ENCODE measurements at places on chromosomes 4 and X.

- DNase-seq: no peak
These were observed 393 bp downstream of the GTPBP6 start for GRCh38 chrX:318068-318738.

GRCh38 chrX:130695931-130696330 is 207.1 kb downstream of the ENOX2 start:
- no peak for DNase-seq

GRCh38 chrX:153572601-153573000 is 26.3 kb downstream of the CCNQ start:
- no peak for DNase-seq

GRCh38 chrX:115591856-115592842 is 31.2 kb downstream of the PLS3 start:
- no peak for DNase-seq

- no peak for DNase-seq
These were observed 53.8 kb downstream of the RAP1GDS1 start for GRCh38 chr4:98314791-98315565.

DNA sequence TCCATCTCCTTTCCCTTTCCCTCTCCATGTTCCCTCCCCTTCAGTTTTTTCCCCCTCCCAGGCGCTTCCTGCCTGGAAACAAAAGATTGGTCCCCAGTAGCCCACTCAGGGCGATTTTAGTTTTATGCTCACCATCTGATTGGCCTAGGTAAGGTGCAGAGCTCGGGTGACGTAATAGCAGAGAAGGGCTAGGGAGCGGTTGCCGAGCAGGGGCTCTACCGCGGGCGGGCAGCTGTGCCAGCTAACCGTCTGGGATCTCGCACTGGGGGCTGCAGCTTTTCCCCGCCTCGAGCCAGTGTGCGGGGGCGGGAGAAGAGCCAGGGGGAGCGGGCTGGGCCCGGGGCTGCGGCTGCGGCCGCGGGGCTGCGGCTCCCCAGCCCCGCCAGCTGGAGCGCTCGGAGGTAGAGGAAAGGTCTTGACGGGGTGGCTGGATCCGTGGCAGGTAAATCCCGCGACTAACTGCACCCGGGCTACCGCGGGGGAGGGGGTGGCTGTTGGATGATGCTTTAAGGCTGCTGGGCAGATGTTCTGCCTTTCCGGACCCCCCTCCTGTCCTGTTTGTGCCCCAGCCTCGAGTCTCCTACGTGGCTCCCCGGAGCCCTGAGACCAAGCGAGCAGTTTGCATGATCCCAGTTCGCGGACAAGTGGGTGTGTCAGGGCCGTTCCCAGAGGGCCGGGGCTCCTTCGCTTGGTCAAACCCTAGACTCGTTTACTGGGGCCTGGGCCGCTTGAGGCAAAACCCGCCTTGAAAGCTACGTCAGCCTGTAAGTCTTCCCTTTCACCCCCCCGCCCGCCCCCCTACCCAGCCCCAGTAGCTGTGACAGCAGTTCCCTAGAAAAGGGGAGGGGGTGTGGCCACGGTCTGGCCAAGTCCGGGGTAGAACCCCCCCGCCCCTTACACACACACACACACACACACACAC is at the start of gene PAK3:
TSS of gene PAK3 (plus strand) at position 218 of the 922 bp plus-strand sequence. CDS start 26,913 bp downstream, outside the sequence.
- DNase-seq: peak; percentile 7

DNA sequence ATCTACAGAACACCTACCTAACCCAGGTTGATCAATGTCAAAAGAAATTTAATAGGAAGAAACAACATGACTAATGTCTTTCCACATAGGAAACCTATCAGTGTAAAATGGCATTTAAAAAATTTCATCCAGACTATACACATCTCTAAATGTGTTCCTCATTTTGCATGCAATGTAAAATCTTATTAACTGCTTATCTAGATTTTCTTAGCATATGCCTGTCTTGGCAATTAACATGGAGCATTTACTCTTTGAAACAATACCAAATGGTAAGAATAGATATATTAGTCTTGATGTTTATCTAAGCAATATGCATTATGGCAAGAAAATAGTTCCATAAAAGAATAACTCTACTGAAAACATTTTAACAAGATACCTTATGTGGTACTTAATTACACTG is 199.8 kb downstream of the TRAM1L1 start:
- no peak for DNase-seq

DNA sequence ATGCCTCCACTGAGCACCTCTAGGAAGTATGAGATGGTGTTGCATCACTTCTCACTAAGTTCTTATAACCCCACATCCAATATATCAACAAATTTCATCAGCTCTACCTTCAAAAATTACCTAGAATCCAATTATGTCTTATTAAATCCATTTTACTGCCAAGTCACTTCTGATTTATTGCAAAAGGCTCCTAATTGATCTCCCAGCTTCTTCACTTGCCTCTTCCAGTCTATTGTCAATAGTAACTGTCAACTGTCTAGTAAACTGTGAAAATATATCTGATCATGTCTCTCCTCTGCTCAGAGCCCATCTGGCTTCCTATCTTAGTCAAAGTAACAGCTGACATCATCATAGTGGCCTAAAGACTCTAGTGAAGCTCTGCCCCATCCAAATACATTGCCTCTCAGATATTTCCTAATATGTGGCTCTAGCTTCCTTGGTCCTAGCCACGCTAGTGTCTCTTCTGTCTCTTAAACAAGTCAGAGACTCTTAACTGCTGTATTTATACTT is 414.5 kb upstream of the ATOH1 start:
- DNase-seq: no peak

DNA sequence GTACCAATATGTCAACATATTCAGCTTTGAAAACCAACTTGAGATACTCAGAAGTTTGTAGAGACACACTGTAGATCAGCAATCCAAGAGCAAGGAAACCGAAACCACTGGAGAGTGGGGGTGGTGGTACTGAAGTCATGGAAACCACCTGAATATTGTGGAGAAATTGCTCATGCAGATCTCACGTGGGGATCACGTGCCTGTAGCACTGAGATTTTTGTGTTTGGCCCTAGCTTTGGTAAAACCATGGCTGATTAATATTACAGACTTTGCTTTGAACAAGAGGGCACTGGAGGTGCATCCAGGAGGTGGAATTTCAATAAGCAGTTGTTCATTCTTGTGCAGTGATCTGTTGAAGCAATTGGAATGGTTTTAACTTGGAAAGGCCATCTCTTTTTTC is 47.2 kb downstream of the GBA3 start:
- no peak for DNase-seq

DNA sequence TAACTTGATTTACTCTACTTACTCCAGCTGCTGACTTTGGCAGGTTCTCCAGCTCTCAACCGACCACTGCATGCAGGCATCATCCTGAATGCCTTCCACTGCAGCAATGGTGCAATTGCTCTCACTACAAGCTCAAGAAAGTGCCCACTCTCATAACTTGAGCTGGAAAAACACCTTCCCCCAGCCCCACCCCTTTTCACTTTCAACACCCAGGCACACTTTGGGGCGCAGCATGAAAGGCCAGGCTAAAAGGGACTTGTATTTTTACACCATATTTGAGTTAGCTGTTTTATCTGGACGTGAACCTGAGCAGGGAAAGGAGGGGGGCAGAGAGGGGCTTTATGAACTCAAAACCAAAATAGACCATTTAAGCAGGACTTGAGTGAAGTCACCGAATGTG is 274.5 kb downstream of the RAB28 start:
- DNase-seq: no peak

DNA sequence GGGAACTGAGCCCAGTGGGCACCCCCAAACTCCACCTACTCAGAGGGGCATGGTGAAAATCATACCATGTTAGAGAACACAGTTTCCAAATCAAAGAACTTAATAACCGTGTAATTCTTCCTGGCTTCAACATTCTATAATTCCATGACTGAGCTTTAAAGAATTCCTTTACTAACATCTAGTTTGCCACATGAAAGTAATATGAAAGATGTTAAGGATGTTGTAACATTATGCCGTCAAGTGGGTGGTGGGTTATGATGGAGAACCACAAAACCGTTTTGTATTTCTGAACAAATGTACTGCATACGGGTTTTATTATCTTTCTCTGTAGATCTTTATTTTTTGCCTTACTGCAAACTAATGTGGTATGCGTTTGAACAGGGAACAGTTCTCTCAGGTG is 549.0 kb upstream of the MAGEB2 start:
- no peak for DNase-seq

DNA sequence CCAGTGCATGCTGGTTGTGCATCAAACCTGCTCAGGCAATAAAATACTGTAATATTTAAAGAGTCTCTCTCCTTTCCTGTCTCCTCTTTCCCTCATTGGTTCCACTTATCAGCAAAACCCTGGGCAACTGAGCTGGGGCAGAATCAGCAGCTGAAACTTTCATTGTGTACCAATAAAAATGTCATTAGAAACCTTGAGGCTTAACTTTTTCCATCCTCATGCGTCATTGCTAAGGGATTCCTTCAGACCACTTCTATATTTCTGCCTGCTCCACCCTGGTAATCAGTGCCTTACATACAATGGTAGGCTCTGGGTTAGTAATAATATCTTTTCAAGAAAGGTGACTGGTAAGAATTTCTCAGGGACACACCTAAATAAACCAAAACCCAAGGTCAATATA is 880.3 kb downstream of the RPA4 start:
- no peak for DNase-seq

GRCh38 chr4:86036736-86037135 is 323.1 kb downstream of the MAPK10 start:
- DNase-seq: no peak

DNA sequence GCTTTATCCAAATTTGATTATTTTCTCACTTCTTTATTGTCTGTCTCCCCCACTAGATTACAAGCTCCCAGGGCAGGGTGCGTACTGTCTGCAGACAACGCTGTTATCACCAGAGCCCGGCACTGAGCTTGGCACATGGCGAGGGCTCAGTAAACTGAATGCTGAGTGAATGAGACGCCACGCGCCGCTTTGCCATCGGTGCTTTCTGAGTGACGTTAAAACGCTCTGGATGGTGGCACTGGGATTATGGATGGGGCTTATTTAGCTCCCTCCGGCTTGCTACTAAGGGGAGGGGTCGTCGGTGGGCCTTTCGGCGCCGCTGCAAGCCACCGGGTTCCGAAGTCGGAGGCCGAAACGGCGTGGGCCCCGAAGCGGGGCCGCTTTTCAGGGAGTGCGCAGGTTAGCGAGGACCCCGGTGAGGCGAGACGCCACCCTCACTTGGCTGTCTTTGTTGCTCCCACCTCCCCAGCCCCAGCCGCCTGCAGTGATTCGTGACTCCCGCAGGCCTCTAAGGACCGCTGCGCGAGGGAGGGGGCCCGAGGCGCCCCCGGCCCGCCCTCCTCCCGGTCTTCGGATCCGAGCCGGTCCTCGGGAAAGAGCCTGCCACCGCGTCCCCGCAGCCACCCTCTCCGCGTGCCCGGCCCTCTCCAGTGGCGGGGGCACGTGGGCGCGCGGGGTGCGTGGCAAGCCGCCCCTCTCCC is 569 bp upstream of the FHL1 start:
- DNase-seq: peak; percentile 59

DNA sequence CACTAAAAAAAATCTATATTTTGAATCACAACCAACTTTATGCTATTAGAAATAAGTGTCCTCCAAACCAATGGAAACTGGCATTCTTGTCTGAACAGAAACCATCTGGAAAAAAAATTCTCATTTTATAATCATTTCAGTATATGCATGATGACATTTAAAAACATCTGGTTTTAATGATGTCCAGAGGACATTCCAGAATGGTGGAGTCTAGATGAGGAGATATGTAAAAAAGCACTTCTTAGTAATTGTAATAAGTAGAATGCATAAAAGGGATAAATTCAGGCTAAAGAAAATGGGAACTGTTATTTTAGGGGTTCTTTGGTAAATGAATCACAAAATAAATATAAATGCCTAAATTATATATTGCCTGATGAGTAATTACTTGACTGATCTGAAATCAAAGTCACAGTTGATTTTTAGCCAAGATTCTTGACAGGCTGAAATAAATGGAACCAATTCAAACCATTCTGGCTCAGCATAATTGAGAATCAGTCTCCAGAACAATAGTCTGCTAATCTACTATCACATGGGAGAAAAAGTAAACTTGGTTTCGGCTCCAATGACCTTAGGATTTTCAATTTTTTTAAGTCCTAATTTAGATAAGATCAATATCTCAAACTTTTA is 636.6 kb downstream of the FAT4 start:
- no peak for DNase-seq

GRCh38 chr4:138177278-138177968 is 64.7 kb downstream of the SLC7A11 start:
- DNase-seq: no peak

DNA sequence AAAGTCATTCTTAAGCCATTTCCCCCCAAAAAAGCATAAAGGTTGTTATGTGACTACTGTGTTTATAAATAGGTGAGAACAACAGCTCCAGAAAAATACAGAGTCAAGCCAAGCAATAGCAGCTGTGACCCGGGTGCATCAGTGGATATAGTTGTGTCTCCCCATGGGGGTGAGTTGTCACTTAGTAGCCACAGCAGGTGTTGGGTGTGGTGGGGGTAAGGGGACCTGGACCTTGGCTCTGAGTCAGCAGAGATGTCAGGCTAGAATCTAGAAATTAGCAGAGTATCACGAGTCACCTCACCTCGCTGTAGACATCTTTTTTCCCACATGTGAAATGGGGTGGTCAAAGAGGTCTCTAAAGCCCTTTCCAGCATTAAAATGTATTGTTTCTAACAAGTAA is 42.4 kb downstream of the MOSPD2 start:
- DNase-seq: no peak

All from hypothalamus (tissue), 51 donors.